Cardiac muscle cell (in vitro differentiated cells and primary cell): ENCODE measurements at places on chromosomes 12 and 14. TPM values are rescaled to one million over a fixed set of nuclear protein-coding genes. Genes with fewer than 3 reads are reported as not detected.

DNA sequence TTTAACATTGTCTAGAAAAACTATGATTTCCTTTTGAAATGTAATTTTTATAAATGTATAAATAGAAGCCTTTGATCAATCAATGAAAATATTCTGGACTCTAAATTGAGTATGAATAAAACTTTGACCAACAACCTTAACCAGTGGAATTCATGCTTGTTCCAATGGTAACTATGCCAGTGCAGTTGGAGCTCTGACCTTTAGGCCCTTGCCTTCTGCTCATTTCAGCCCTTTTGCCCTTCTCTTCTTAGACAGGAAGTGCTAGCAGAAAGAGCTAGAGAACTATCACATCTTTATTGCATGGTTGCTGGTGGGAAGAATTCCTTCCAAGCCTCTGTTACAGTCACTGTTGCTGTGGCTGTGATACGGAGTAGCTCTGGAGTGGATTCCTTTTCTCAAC lies 39.7 kb downstream of the TTC8 start:
- H3K4me3 ChIP-seq, result no peak overlapping the region
- H3K4me1 ChIP-seq, result no peaks in the 10 kb centered on the region
- H3K27me3 ChIP-seq, result no peaks in the 10 kb centered on the region
- peaks cover 6% of the 10 kb centered on the region for H3K36me3 ChIP-seq

DNA sequence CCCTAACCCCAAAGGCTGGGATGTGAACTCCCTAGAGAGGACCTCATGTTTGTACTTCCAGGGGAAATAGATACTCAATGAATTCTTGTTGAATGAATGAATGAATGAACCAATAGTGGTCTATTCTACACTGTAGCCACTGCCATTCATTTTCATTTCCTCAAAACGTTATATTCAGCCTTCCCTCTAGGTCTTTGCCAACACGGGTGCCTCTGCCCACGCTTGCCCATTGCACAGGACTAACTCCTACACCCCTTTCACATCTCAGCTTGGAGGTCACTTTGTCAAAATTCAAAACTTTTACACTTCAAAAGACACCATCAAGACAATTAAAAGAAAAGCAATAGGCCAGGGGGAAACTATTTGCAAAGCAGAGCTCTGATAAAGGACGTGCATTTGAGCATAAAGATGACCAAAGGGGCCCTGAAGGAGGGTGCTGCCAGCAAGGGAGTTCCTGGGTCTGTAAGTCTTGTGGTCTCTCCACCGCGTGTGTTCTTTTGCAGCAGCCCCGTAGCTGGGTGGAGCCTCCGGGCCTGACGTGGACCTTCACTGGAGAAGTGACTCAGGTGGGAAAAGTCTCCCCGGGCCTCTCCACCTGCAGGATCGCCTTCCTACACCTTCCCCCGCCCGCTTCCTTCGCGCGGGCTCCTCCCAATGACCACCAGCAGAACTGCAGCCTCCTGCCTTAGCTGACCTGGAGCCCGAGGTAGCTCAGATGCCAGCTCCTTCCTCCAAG lies 31.5 kb downstream of the TMEM63C start:
- H3K4me3 ChIP-seq, result no peak overlapping the region
- DNase-seq, result peak; percentile 69
- H3K36me3 ChIP-seq, result no peaks in the 10 kb centered on the region
- no peak overlapping the region for H3K27ac ChIP-seq

- H3K27me3 ChIP-seq, result no peaks in the 10 kb centered on the region
- H3K27ac ChIP-seq, result no peak overlapping the region
- no peak overlapping the region for H3K4me3 ChIP-seq
- no peak for DNase-seq
- no peaks in the 10 kb centered on the region for H3K4me1 ChIP-seq
- H3K36me3 ChIP-seq, result no peaks in the 10 kb centered on the region
Measured at GRCh38 chr12:43145481-43145880, 406.5 kb downstream of the ADAMTS20 start.

DNA sequence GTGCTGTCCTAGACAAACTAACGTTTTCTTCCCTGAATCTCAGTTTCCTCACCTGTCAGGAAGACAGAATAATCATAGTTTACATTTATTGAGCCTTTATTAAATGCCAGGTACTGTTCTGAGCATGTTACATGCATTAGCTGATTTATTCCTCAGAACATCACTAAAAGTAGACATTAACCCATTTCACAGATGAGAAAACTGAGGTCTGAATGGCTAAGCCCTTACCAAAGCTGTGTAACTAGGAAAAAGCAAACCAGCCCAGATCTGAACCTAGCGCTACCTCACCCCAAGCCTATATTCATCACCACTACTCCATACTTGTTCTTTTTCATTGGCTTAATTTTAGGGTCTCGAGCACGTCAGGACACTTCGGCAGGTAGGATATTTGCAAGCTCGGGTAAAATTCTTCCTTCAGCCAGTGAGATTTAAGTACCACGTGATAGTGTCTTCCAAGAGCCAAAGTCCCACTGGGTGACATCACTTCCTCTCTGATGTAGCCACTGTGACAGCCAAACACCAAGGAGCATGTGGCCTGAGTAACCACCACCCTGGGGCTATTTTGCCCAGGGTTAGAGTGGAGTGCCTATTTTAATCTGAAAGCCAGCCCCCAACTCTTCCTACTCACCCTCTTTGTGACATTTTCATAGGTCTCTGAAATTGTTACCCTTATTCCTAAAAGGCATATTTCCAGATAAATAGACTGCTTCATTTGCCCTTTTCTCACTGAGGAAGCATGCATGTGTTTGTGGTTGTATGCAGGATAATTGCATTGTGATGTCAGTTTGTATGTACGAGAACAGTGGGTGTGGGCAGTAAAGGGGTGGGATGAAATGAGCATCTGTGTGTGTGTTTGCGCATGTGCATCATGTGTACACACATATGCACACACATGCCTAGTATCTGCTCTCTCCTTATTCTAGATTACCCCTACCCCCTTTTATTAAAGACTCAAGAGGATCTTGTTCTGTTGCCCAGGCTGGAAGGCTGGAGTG lies 62.2 kb upstream of the WSCD2 start:
- H3K4me1 ChIP-seq, result no peaks in the 10 kb centered on the region
- no peak overlapping the region for H3K27ac ChIP-seq
- H3K4me3 ChIP-seq, result no peak overlapping the region
- H3K36me3 ChIP-seq, result no peaks in the 10 kb centered on the region

- H3K4me3 ChIP-seq, result no peak overlapping the region
- no peaks in the 10 kb centered on the region for H3K27me3 ChIP-seq
- H3K36me3 ChIP-seq, result no peaks in the 10 kb centered on the region
- no peak overlapping the region for H3K27ac ChIP-seq
- peak; percentile 70 for DNase-seq
Measured at GRCh38 chr12:42094277-42094676, 50.4 kb downstream of the GXYLT1 start.

GRCh38 chr12:132400011-132400641 lies 70.7 kb upstream of the GALNT9 start:
- no peaks in the 10 kb centered on the region for H3K36me3 ChIP-seq
- peaks cover 38% of the 10 kb centered on the region for H3K27me3 ChIP-seq
- DNase-seq, result no peak

GRCh38 chr14:62187265-62187664 lies 425.0 kb downstream of the SNAPC1 start:
- no peaks in the 10 kb centered on the region for H3K27me3 ChIP-seq
- no peak overlapping the region for H3K27ac ChIP-seq
- DNase-seq, result peak; percentile 42
- H3K36me3 ChIP-seq, result no peaks in the 10 kb centered on the region
- H3K4me1 ChIP-seq, result no peaks in the 10 kb centered on the region

GRCh38 chr12:85951823-85952222 lies 77.7 kb downstream of the NTS start:
- no peaks in the 10 kb centered on the region for H3K27me3 ChIP-seq
- no peak overlapping the region for H3K4me3 ChIP-seq
- no peaks in the 10 kb centered on the region for H3K4me1 ChIP-seq
- peak; percentile 28 for DNase-seq
- H3K36me3 ChIP-seq, result no peaks in the 10 kb centered on the region

DNA sequence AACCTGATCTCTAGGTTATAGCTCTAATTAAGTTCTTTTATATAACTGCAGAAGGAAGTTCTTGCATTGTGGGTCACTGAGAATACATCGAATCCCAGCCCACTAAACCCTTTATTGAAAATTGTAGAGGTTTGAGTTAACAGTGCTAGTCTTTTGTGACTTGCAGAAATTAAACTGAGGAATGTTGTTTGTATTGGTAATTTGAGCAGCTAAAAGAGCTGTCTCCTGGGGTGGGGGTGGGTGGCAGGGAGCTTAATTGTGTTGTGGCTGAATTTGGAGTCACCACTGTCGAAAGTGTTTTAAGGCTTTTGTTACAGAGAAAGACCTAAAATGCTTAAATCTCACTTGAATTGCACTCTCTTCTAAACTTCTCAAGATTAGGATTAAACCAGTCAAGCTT lies 3.2 kb upstream of the COX8C start:
- H3K4me1 ChIP-seq, result peaks cover 7% of the 10 kb centered on the region
- no peak for DNase-seq
- H3K27ac ChIP-seq, result peak overlapping the region; percentile 26
- no peak overlapping the region for H3K4me3 ChIP-seq
- H3K36me3 ChIP-seq, result no peaks in the 10 kb centered on the region
- no peaks in the 10 kb centered on the region for H3K27me3 ChIP-seq

DNA sequence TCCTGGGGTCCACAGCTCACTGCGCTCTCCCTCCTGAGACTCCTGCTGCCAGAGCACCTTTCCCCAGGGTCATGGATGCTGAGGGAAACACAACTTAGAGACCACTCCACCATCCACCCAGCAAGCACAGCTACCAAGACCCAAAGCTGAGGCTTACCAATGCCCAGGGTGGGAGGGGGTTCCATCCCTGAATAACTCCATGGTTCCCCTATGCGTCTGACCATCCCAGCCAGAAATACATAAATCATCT lies 36.3 kb downstream of the DAD1 start:
- H3K4me1 ChIP-seq, result no peaks in the 10 kb centered on the region
- no peaks in the 10 kb centered on the region for H3K36me3 ChIP-seq
- DNase-seq, result no peak
- no peak overlapping the region for H3K4me3 ChIP-seq

Gene FAM181A
- not detected in 2 replicates for total RNA-seq

Gene DERA
- total RNA-seq, result 15.2 and 23.9 TPM in 2 replicates

Gene GPR137C
- 1.4 and 1.7 TPM in 2 replicates for total RNA-seq

Gene FOXN4
- 0.42 and 2.5 TPM in 2 replicates for total RNA-seq
